ENCODE measurements at places on chromosomes 7 and 10. TPM values are rescaled to one million over a fixed set of nuclear protein-coding genes. Genes with fewer than 3 reads are reported as not detected.

The SH2D4B gene
- total RNA-seq: not detected

The ANXA8L1 gene
- total RNA-seq: 2.4 TPM

The KNDC1 gene
- total RNA-seq: 0.34 TPM

The CYP26C1 gene
- 0.05 TPM for total RNA-seq

The POU6F2 gene
- 1.1 TPM for total RNA-seq

The FEZF1 gene
- not detected for total RNA-seq

DNA sequence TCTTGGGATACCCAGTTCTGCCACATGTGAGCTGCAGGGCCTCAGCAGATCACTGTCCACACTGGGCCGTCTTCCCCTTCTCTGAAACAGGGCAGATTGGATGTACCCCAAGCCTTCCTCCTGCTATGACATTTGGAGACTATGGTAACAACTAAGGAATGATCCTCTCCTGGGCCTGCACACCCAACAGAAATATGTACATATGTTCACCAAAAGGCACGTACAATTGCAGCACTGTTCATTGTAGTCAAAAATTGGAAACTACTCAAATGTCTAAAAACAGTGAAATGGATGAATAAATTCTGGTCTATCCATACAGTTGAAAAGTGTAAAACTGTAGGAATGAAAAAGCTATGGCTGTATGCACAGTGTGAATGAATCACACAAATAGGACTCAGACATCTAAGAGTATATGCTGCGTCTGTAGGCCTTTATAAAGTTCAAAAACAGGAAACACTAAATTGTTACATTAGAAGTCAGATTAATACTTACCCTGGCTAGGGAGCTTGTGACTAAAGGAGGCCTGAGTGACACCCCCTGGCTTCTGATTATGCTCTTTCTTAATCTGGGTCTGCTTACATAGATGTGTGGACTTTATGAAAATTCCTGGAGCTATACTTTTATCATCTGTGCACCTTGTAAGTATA lies 16.1 kb upstream of the XPNPEP1 start:
- no peak for DNase-seq

DNA sequence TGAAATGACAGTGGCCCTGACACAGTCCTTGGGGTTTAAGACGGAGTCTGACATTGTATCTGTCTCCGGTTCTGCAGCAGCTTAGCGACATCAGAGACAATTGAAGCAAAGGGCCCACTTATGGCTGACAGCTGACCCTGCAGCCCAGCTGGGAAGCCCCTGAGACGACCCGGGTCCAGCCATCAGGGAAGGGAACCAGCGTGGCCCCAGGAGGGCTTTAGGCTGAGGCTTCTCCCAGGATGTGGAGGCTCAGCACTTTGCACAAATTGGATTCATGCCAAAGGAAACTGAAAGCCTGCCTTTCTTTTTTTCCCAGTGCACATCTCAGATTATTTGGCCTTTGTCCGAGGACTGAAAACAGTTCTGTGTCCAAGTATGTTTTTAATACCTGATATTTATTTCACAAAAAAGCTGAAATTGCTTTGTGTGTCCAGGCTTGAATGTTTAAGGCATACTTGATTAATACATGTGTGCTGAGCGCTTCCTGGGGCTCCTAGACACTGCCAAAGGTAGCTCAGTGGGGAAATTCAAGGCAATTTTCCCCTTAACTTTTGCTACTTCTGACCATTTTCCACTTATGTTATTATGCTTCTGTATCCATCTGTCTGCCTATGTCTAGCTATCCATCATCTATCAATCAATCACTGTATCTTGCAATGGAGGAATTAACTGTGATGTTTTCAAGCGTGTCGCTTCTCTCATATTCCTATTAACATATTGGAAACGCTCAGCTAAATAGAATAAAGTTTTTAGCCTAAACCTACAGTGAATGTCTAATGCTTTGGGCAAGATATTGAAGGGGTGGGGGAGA lies 34.8 kb downstream of the KLF6 start:
- no peak for DNase-seq

DNA sequence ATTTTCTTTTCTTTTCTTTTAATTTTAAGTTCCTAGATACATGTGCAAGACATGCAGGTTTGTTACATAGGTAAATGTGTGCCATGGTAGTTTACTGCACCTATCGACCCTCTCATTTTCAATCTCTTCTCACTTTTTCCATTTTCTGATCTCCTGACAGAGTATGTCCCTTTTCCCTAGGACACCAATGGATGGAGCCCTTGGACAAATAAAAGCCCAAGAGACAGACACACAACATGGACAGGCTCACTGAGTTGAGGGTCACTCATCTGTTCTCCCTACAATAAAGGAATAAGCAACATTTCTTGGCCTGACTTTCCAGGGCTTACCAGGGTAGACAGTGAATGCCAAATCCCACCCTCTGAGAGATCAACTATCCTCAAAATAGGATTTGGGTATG lies 15.2 kb upstream of the UBE2D1 start:
- DNase-seq: no peak

DNA sequence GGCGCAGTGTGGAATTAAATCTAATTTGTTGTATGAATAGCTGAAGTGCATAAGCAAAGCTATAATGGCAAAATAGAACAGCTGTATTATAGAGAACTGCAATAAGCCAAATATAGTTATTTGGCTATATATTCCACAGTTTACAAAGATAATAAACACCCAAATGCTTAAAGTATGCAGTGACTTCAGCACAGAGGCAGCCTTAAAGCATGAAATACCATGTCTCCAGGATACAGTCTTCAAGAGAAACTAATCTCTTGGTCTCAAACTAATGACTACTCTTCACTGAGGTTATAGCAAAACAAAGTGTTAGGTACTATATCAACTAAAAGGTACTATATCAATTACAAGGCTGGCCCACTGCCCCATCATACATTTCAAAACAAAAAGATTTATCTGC lies 48.0 kb downstream of the NT5C2 start:
- no peak for DNase-seq

DNA sequence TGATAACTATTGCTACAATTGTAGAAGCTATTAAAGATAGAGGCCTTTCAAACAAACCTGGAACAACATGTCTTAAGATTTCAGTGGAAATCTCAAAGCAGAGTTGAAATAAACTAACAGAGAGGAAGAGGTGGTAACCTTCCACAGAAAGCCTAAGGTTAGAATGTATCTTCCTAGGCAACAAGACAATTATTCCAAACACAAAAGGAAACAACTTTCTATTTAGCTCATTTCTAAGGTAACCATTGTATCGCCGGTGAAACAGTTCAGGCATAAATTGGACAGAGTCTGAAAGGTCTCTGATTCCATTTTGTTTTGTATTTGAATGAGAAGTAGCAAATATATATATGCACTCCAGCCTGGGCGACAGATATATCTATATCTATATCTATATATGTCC lies 30.7 kb upstream of the HYCC1 start:
- DNase-seq: no peak

DNA sequence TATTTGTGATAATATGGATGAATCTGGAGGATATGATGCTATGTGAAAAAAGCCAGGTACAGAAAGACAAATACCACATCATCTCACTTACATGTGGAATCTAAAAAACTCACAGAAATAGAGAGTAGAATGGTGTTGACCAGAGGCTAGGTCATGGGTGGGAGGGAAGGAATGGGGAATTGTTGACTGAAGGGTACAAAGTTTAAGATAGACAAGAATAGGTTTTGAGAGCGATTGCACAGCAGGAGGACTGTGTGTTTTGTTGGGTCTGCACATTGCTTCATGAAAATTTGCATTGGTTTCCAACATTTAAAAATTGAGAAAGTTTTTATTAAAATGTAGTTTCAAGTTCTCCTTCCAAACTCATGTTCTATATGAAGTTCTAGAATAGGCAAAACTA lies 8.4 kb downstream of the SLC26A5 start:
- DNase-seq: no peak

GRCh38 chr10:2543142-2543886 lies 524.0 kb upstream of the PFKP start:
- DNase-seq: no peak

Measured in left cardiac atrium (tissue), 4 donors.